Trophoblast cell (in vitro differentiated cells and primary cell): ENCODE measurements at places on chromosomes 6 and 20.

GRCh38 chr20:9488063-9488462, 26.3 kb upstream of the LAMP5 start:
- DNase-seq, result no peak

DNA sequence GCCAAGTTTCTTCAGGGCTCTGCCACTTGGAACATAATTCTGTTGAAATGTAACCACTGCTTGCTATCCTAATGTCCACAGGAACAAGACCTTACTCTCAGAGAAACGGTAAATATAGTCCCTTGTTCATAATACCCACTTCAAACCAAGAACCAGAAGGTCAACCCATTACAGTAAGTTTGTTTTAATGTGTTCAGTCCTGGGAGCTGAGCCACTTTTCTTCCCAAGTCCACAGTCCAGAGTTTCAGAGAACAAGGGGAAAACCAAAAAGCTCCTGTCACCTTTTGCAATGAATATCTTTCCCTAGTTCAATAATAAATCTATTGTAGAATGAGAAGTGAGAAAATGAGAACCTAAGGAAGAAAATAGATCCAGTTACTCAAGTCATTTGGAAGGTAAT, 431.9 kb upstream of the MANEA start:
- no peak for DNase-seq

- peak; percentile 73 for DNase-seq
Measured at GRCh38 chr20:1827974-1828785, 67.0 kb upstream of the SIRPA start.

DNA sequence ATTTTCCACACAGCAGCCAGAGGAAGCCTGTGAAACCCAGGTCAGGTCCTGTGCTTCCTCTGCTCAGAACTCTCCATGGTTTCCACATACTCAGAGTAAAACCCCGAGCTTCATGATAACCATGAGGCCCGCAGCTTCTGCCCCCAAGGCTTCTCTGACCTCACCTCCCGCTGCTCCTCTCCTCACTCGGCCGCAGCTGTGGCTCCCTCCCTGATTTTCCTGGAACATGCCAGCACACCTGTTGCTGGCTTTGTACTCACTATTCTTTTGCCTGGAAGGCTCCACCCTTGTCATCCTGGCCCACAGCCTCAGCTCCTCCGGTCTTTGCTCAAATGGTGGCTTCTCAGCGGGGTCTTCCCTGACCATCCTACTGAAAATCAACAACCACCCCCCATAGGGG, 341.7 kb downstream of the PREX1 start:
- no peak for DNase-seq

DNA sequence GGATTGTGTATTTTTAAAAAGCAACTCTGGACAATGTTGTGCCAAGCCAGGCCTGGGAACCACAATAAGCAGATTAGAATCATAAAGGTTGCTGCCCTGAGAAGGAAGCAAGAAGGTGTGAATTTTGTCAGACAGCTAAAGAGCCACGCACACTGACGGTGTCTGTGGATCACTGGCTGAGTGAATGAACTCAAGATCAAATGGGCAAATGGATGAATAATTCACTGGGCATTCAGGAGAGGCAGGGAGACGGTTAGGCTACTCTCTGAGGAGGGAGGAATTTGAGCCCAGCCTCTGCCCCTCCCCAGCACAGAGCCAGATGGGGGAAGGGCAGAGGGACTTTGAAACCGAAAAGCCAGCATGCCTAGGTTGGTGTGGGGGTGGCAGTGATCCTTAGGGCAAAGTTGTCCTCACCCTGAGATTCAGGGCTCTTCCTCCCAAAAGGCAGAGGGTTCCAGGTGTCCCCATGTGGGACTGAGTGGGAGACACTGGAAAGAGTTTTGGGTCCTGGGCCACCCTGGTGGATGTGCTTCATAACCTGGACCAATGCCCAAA, 19.5 kb upstream of the SLC22A7 start:
- DNase-seq, result no peak

- DNase-seq, result no peak
Measured at GRCh38 chr6:41228096-41228495, at the start of gene TREML4. TSS of gene TREML4 (plus strand) at chr6:41228349. CDS start at chr6:41228428, 79 bp downstream.
